ENCODE measurements at places on chromosomes 3 and 15. TPM values are rescaled to one million over a fixed set of nuclear protein-coding genes. Genes with fewer than 3 reads are reported as not detected.

Gene EIF1B
- 17.8 TPM for polyA plus RNA-seq

Gene FANCD2
- polyA plus RNA-seq, result 8.2 TPM

Gene ROBO1
- polyA plus RNA-seq, result 4.3 TPM

Gene TLR9
- 0.11 TPM for polyA plus RNA-seq

Gene REC114
- polyA plus RNA-seq, result not detected

Gene GNAI2
- 2,290 TPM for polyA plus RNA-seq

DNA sequence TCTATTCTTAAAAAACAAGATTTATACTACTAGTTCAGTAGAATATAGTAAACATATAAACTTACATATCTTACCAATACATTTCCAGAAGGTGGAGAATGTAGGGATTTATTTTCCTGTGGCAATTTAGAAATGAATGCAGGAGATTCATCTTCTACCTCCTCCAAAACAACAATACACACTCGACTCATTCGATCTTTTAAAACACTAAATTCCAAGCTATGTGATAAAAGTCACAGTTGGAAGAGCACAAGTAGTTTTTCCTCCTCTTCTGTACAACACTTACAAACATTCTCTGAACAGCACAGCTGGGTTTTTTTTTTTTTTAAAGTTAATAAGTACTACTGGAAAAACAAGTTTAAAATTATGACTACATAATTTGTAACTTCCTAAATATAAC, 1.4 kb downstream of the ANKRD28 start:
- peak; percentile 45 for DNase-seq

DNA sequence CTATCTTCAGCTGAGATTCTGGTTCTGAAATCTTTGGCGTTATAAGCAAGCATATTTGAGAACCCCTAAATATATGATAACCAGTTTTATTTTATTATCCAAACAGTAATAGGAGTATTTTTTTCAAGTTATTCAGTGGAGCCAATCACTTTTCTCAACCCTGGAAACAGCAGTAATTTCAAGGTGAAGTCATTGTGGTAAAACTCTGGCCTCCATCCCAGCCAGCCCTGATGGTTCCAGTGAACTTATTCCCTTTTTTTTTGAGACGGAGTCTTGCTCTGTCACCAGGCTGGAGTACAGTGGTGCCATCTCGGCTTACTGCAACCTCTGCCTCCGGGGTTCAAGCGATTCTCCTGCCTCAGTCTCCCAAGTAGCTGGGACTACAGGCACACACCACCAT, 545.4 kb upstream of the IL12A start:
- DNase-seq, result no peak

- no peak for DNase-seq
Observed at GRCh38 chr3:164352991-164353390, 725.3 kb downstream of the SI start.

DNA sequence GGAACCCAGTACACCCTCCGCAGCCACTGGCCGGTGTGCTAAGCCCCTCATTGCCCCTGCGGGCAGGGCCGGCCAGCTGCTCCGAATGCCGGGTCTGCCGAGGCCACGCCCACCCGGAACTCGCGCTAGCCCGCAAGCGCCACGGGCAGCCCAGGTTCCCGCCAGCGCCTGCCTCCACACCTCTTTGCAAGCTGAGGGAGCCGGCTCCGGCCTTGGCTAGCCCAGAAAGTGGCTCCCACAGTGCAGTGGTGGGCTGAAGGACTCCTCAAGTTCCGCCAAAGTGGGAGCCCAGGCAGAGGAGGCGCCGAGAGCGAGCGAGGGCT, 81.4 kb upstream of the BCHE start:
- DNase-seq, result no peak

DNA sequence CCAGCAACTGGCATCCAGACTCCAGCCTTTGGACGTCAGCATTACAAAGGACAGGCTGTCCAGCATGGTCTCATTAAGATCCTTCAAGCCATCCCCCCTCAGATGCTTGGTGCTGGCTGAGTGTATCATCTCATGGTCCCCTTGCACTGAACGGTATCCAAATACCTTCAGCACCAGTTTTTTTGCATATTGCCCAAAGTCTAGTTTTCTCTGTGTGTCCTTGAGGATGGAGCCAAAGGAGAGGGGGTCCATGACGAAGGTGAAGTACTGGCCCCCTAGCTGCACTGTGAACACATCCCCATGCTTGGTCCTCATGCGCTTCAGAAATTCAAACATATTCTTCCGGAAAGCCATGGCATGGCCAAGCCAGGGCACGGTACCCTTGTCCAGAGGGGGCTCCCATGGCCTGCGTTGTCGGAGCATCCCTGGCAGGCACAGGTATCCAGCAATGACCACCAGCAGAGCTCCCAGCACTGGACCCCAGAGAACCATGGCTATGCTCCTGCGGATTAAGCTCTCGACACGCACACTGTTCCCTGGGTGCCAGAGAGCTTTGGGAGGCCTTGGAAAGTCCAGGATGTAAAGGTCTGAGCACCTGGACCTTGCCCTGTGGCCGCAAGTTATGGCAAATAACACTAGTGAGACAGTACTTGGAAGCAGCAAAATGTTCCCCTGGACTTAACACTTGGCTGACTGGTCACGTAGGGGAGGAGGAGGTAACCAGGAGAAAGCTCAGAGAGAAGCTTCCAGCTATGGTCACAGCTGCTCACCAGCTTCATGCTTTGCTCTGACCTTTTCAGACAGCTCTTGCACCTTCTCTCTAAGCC, at the start of gene CYP8B1:
CYP8B1 (minus strand) TSS at position 555 of the 827 bp plus-strand sequence; CDS start at position 492, 63 bp downstream.
- DNase-seq, result no peak

DNA sequence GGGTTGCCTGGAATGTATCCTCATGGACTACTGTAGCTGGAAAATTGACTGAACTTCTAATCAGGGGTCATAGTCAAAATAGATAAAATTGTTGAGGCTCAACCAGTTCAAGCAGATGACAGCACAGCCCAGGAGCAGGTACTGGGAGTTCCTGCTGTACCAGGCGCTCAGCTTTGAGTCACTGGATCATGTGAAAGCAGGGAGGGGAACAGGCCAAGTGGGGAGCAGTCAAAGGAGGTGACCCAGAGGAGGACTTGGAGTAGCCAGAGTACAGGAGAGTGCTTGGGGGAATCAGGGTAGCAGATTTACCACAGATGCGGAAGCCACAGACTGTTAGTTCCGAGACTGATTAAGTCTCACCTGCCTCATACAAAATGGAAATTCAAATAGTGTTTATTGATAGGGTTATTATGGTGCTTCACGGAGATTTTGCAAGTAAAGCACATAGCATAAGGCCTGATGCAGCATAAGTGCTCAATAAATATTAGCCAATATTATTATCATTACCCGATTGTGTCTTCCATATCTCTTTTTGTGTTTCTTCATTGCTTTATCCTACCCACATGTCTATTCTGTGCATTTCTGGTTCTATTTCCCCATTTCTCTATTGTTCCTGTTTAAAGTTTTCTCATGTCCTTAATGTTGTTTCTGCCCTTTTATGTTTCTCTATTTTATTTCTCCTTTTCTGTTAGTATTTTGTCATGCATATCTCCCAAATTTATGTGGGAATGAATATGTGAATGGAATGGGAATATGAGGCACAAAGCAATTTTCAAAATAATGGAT, 369.2 kb upstream of the MCTP2 start:
- no peak for DNase-seq

DNA sequence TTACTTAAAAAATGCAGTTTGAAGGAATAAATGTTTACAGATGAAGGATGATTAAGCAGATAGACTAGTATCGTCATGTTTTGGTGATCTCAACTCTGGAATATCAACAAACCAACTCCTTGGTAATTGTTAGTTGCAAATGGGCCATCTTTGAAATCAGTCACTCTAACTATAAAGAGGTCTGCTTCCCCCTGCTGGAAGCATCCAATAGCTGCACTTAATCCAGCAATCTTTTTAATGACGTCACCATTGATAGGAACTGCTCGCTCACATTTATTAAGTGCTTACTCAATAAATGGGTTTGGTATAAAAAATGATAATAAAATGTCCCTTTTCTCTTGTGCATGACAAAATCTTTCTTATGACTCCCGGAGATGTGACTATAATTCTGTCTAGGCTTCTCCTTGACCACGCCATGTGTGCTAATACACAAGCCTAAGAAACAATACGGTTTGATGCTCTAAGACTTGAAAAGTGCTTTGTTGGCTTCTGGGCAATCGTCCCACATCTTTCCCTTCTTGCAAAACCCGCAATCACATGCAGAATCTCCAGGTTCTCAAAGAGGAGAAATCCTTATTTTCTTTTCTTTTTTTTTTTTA, 227.6 kb upstream of the POU1F1 start:
- DNase-seq, result peak; percentile 85

DNA sequence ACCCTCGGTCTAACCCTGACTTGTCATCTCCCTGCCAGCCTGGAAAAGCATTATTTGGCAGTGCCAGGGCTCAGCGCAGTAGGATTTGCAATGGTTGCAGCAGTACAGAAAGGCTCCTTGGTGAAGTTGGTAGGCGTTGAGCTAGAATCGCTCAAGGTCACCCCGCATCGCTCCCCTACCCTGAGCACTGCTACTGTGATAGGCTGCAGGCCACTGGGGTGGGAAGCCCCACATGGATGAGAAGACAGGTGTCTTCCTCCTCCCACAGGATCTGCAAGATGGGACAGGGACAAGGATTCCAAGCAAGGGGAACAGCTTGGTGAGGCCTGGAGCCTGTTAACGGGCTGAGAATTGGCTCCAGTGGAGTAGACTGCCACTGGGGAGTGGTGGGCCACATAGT, 10.7 kb downstream of the CLK3 start:
- DNase-seq, result no peak

GRCh38 chr15:78933823-78934654, 10.8 kb downstream of the CTSH start:
- no peak for DNase-seq

DNA sequence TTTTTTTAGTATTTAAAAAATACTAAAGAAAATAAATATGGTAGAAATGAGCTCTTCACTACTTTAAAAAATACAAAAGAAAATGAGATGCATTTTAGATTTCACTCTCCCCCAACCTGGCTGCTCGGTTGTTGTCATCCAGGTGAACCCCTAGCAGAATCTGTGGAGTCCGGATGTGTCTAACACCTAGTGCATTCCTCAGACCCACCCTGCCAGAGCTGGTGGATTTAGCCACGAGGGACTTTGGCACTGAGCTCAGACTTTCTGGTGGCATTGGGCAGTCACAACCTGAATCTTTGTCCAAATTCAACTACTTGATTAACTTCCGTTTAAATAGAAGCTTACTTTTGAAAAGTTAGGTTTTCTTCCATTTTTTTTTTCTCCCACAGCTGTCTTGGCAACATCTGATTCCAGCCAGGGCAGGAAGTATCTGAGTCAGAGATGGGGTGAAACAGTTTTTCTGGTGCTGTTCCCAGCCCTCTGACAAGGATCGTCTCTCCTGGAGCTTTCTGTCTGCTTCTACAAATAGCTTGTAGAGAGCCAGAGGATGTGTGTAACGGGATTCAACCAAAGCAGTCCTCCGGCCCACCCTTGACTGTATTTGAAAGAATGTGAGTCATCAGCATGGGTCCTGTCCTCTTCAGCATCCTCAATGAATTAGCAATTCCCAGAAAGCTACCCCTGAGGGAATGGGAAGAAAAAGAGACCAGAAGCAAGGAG, 301.8 kb upstream of the MCTP2 start:
- DNase-seq, result no peak

DNA sequence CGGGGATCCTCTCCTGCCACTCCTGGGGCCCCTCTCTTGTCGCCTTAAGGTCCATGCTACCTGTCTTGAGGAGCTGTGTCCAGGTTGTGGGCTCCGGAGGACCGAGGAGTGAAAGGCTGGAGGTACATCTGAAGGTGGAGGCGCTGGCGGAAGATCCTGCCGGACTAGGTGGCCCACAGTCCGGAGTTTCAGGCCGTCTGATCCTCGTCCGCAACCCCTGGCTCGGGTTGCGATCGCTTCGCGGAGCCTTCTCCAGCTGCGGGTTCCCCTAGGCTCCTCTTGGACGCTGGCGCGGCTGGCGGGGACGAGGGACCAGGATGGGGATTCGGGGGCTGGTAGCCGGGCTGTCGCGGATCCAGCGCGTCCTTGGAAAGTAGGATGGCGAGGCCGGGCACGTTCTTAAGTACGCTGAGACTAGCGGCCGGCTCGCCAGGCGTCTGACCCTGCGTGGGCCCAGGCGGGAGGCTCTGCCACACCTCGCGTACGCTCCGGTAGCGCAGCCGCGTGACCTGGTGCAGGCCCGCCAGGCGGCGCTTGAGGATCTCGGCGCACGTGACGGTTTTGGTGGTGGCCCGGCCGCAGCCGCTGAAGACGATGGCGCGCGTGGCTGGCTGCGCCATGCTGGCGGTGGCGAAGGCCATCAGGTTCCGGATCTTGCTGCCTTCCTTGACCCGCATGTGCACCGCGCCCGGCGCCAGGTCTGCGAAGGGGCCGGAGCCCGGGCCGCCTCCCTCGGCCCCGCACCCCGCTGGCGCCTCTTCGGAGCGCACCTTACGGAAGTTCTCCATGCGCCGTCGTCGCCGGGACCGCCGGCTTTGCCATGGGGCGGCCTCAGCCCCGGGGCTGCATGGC, 550 bp downstream of the RPP25 start:
- peak; percentile 79 for DNase-seq

DNA sequence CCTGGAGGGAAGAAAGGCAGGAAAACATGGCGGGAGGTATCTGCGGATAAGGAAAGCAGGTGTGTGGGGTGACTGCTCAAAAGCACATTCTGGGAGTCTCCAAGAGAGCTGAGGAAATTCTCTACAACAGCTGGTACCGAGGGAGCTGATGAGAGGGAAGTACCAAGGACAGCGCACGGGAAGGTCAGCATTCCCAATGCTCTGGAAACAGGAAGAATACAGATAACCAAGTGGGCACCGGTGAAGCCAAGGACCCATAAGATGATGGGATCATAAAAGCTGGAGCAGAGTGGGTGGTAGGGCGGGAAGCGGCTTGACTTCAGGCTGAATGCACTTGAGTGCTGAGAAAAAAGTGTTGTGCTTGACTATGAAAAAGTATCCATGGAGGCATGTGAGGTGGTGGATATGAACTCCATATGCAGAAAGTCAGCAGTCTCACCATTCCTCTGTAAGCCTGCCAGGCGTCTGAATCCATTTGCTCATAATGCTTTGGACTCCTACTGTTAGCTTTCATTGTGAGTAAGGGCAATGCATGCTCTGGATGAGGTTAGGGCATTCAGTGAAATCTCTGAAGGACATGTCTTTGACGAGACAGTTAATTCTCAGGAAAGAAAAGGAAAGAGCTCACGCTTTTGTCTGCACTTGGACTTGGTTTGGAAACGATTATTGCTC, 215.5 kb downstream of the NR1D2 start:
- no peak for DNase-seq

DNA sequence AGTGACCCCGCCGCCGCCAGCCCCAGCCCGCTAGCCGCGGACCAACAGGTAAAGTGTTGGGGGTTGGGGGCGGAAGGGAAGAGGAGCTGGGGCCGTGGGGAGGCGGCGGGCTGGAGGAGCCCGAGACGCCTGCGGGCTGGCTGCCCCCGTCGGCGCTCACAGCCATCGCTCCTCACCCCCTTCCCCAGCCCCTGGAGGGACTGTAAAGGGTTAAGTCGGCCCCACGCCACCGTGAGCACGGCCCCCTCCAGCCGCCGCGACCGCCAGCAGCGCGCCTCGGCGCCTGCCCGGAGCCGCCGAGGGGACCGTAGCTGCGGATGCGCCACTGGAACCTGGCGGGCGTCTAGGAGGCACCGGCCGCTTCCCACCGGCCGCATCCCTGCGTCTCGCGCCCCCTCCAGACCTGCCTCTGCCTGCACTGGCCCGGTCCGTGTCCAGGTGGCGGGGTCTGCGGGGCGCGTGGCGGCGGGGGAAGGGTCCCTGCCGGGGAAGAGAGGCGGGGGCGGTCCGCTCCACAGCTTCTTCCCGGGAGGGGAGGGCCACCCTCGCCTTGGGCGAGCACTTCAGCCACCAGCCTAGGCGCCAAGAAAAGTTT, 522 bp downstream of the MED12L start:
- no peak for DNase-seq

Data from endothelial cell of umbilical vein (primary cell).